Stimulated activated CD8-positive, alpha-beta memory T cell treated with anti-CD3 and anti-CD28 coated beads, Interleukin-4, amount 100 ng/mL, for 1 hour (primary cell): ENCODE measurements at places on chromosomes 13 and 19.

DNA sequence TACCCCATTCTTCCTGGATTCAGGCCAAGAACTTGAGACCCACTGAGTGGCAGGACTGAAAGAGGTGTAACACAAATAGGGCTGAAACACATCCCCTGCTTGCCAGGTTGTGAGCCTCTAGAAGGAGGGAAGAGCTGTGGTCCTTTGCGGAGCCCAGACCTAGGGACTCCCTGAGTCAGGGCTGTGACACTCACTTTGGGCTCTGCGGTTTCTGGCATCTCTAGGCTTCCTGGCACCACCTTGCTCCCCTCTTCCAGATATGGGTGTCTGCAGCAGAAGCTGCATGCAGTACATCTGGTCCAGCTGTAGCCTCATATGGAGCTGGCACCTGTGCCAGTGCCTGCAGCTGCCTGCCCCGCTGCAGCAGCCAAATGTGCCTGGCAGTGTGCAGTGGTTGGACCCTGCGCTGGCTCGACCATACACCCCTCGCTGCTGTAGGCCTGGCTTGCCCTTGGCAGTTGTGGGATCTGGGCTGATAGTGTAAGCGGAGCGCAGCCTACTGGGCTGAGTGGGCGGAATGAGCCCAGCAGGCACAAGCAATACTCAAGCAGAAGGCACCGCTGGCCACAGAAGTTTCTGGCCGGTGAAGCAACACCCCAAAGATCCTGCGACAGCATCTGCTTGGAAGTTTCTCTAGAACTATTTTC is 290.4 kb downstream of the SLITRK6 start:
- no peak for DNase-seq

- no peak for DNase-seq
These were observed 41.4 kb upstream of the IGSF23 start for GRCh38 chr19:44571830-44572580.

DNA sequence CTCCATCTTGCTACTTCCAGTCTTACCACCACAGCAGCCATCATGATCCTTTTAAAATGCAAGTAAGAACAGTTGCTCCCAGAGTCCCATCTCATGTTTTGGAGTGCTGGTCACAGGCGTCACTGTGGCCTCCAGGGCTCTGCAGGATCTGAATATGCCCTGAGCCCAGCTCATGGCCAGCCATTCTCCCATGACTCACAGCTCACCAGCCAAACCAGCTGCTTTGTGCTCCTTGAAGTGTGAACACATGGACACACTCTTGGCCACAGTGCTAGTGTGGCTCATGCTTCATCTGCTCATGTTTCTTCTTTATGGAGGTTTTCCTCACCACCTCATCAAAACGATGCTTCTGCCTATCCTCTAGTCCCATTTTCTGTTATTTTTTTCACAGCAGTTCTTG is 466.5 kb downstream of the UQCRFS1 start:
- no peak for DNase-seq

GRCh38 chr13:33204130-33204927 is 81.2 kb downstream of the STARD13 start:
- no peak for DNase-seq

DNA sequence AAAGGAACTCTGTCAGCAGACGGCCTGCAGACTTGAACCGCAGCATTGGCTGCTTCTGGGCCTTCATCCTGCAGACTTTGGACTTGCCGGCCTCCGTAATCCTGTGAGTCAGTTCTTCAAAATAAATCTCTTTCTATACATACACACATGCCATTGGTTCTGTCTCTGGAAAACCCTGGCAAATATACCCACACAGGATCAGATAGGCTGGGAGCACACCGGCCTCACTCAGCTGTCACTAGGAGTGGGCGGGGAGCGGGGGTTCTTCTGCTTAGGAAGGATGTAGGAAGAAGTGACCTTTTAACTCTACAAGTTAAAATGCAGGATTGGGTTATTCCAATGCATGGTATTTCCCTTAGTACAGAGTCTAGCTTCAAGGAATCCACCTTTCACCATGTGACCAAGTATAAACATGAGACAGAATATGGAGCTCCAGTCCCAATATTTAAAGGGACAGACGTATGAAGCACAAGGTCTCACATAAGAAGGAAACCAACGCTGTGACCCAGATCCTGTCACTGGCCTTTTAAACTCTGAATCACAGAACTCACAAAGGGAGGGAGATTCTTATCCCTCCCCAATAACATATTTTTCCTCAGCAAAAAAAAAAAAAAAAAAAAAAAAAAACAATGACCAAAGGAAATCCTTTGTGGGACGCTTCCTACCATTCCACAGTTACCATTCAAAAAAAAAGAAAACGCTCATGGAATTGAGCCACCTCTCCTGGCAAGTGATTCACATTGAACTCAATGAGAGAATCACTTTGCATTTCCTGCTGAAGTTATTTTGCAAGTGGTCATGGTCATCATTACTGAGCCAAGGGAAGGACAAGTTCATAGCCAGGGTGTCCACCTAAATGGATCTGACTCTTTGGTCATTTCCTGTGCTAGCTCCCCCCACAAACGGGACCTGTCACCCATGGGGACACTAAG is 352.9 kb downstream of the FOXO1 start:
- no peak for DNase-seq

- DNase-seq, result no peak
These were observed 5.5 kb upstream of the CTXN1 start for GRCh38 chr19:7931221-7932061.

GRCh38 chr13:49958321-49958720 is 22.2 kb upstream of the SPRYD7 start:
- no peak for DNase-seq

DNA sequence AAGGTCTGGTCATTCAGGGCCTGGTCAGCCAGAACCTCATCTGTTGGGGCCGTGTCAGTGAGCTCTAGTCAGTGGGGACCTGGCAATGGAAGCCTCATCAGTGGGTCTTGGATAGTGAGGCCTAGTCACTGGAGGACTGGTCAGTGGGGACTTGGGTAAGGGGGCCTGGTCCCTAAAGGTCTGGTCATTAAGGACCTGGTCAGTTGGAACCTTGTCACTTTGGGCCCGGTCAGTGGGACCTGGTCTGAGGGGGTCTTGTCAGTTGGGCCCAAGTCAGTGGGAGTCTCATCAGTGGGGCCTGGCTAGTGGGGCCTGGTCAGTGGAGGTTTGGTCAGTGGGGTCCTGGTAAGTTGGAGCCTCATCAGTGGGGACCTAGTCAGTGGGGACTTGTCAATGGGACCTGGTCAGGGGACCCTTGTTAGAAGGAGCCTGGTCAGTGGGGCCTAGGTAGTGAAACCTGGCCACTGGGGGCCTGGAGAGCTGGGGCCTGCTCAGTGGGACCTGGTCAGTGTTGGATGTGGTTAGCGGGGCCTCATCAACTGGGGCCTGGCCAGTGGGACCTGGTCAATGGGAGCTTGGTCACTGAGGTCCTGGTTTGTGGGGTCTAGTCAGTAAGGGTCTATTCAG is 43.7 kb upstream of the TPM4 start:
- no peak for DNase-seq

DNA sequence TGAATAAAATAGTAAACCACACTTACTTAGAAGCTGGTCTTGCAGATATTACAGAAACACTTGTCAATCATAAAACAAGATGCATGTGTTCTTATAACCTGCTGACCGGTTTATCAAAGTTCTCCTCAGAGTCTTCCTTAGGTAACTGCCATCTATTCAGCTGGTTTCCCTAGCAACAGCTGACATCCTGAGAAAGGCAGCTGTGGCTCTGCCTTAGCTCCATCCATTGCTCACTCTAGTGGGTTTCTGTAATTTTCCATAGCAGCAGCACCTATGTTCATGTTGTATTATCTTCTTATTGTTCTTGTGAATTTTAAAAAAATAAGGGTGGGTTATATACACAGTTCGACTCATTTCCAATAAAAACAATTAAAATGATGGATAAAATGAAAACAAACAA is 87.8 kb downstream of the RAP2A start:
- DNase-seq, result no peak

GRCh38 chr13:76769271-76769791 is 116.9 kb downstream of the KCTD12 start:
- DNase-seq, result no peak

- DNase-seq, result no peak
These were observed 30.3 kb upstream of the FRY start for GRCh38 chr13:32001154-32001768.

GRCh38 chr19:9644472-9644871 is 23.4 kb upstream of the ZNF561 start:
- DNase-seq, result no peak

GRCh38 chr13:50359779-50360178 is 344.5 kb downstream of the KCNRG start:
- DNase-seq, result no peak

GRCh38 chr19:51187395-51188226 is 37.3 kb upstream of the CD33 start:
- DNase-seq, result no peak

DNA sequence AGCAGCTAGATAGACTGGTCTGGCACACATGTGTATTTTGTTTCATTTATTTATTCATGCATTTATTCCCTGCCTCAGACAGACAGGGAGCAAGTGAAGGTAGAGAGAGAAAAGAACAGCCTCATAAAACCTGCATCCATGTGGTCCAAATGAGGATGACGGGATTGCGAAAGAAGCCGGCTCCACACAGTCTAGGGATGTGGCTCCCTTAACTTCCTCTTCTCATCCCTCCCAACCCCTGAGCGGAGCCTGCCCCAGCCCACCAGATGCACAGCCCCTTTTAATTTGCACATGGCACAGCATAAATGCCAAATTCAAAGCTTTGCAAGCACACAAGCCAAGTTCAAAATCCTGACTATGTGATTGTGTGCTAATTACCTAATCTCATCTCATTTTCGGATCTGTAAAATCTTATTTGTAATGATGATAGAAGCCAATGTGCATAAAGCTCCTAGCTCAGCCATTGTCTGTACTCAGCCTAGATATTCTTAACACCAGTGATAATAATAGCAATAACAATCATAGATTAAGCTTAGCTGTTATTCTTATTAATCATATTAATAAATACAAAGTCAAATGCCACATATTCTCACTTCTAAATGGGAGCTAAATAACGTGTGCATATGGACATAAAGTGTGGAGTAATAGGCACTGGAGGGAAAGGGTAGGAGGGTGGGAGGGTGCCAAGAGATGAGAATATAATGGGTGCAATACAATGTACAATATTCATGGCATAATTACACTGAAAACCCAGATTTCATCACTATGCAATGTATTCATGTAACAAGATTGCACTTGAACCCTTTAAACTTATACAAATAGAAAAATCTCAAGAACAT is 156.3 kb downstream of the DCT start:
- DNase-seq, result no peak

DNA sequence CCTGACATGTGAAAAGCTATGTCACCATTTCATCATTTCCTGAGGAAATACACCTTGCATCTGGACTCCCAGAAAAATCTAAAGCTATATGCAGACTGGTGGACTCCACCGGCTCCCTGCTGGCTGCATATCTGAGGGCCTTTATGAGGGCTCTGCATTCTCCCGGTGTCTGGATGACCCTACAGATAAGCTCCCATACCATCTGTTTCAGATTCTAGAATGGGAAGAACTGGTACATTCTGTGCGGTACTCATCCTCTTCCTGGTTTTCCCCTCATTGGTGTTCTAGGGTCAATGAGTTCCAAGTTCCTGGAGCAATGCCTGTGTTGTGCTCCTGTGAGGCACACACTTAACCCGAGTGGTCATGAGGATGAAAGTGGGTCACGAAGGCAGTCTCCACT is 60.4 kb downstream of the COL4A1 start:
- no peak for DNase-seq

DNA sequence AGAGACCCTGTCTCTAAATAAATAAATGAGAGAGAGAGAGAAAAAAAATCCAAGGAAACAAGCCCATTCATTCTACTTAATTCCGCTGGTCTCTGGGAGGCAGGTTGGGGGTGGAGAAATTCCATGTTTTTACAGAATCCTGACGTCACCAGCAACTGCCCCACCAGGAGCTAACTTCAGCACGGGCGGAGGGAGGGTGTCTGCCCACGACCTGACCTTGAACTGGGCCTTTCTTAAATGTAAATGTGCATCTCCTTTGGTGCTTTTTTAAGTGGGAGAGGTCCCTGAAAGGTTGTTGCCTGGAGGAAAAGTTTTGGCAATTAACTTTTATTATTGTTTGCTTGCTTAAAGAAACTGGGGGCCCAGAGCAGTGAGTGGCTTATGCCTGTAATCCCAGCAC is 15.5 kb downstream of the KLF2 start:
- DNase-seq, result no peak

DNA sequence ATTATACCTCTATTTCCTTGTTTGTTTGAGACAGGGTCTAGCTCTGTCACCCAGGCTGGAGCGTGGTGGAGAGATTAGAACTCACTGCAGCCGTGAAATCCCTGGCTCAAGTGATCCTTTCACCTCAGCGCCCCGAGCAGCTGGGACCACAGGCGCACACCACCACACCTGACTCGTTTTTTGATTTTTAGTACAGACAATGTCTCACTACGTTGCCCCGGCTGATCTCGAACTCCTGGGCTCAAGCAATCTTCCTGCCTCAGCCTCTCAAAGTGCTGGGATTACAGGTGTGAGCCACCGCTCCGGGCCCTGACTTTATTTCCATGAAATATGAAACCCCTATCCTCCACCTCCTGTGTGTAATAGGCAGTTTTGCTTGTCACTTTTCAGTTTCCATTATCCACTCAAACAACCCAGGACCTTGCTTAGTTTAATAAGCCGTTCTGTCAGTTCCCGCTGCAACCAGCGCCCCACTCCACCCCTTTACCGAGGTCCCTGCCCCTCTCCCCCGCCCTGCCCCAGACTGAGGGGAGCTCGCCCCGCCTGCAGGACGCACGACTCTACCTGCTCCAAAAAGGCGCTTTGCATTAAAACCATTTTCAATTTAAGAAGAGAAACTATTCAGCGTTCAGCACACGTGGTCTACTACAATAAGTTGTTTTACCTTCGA is 16.9 kb downstream of the ZNF816 start:
- DNase-seq, result no peak

DNA sequence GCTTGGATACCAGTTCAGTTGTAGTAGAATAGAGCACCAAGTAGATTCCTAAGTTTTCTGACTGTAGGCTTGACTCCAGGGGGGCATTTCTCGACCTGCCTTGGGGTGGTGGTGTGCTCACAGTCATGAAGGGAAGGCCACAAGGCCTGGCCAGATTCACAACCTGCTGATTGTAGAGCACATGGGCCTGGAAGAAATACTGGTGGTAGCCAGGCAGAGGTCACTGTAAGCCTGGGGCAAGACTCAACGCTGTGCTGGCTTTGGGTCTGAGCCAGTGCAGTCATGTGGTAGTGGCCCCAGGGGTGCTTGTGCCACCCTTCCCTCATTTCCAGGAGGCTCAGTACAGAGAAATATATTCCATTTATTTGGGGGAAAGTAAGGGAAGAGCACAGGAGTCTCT is 832.3 kb upstream of the SLC10A2 start:
- DNase-seq, result no peak

DNA sequence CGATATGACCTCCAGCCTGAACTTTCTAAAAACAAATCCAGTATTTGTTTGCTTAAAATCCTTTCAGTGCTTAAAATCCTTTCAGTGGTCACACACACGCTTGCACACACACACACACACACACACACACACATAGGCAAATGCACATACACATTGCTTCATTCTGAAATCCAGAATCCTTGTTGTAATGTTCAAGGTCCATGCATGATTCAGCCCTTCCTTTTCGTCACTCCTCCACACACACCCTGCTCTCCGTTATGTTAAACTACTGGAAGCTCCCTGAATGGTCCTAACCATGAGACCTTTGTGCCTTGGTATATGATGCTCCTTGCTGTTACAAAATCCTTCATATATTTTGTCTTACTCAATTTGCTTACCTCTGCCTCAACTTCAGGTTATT is 44.9 kb downstream of the SERTM1 start:
- DNase-seq, result no peak

GRCh38 chr13:37442996-37443395 is 155.6 kb downstream of the POSTN start:
- DNase-seq, result no peak
